ENCODE measurements at places on chromosomes 2 and 18.

DNA sequence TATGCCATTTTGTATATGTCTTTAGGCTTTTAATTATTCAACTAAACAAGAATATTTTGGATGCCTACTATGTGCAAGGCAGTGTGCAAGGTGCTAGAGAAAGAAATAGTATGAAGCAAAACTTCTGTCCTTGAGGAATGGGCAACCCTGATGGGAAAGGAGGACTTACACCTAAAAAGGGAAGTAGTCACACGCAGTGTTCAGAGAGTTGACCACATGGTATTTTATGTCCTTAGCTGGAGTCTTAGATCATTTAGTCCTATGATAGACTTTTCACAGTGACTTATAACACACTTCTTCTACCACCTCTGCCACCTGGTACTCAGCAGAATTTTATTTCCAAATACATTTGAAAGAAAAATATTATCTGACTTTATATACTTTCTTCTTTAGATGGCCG, 291.6 kb downstream of the PLCL1 start:
- DNase-seq = no peak

- no peak for DNase-seq
Observed at GRCh38 chr2:51290725-51291124, 258.8 kb upstream of the NRXN1 start.

DNA sequence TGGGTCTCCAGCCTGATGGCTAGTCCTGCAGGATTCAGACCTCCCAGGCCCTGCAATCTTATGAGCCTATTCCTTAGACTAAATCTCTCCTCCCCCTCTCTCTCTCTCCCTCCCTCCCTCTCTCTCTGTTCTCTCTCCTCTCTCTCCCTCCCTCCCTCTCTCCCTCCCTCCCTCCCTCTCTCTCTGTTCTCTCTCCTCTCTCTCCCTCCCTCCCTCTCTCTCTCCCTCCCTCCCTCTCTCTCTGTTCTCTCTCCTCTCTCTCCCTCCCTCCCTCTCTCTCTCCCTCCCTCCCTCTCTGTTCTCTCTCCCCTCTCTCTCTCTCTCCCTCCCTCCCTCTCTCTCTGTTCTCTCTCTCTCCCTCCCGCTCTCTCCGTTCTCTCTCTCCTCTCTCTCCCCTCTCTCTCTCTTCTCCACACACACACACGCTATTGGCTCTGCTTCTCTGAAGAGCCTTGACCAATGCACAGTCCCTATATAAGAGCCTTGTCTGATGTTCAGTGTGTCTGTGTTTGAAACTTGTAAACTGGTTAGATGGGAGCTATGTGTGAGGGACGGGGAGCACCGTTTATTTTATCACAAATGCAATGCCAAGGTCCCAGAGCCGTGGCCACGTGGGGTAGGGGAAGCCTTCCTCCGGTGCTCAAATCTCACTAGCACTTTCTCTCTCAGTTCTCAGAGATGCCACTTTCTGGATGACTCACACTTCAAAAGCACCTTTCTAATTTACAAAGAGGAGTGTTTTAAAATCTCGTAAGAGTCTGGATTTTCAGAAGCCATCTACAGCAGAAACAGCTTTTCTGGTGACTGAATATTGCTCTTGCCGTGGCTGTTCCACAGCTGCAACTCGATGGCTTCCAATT, 9.4 kb upstream of the PRLH start:
- no peak for DNase-seq

GRCh38 chr2:157287160-157287559, 29.7 kb downstream of the GALNT5 start:
- no peak for DNase-seq

GRCh38 chr2:197828464-197829135, 24.2 kb downstream of the PLCL1 start:
- no peak for DNase-seq

DNA sequence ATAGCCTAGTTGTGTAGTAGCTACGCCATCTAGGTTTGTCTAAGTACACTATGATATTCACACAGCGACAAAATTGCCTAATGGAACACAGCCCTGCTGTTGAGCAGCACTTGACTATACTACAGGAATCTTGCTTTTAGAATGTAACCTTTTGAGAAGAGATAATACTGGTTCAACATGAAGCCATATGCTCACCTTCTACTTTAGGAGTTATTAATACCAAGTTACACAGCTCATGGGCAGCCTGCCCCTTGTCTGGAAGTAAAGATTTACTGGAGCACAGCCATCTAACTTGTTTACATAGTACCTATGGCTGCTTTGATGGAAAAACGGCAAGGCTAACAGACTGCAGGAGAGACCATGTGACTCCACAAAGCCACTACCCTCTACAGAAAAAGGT, 174.8 kb downstream of the DYM start:
- no peak for DNase-seq

- DNase-seq = no peak
Observed at GRCh38 chr2:144225076-144225475, 294.8 kb downstream of the ZEB2 start.

- DNase-seq = no peak
Observed at GRCh38 chr2:10592652-10593051, 97.1 kb downstream of the NOL10 start.

DNA sequence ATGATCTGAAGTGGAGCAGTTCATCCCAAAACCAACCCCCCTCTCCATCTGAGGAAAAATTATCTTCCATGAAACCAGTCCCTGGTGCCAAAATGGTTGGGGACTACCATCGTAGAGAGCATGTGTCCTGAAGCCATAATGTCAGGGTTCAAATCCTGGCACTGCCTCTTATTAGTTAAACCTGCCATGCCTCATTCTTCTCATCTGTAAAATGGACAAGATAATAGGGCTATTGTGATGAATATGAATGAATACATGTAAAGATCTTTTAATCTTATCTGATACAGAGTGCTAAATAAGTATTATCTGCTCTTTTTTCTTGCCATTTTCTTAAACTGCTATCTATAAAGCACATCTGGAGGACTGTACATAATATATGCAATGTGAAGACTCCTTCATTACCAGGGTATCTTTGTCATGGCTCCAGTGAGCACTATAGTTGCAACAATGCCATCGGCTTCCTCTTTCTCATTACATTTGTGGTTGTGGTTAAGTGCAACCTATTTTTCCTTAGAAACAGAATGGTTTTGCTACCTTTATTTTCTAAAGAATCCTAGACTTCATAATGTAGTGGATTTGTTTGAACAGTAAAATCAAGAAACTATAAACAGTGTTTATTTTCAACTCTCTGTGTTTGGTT, 27.0 kb downstream of the MFSD6 start:
- DNase-seq = no peak

GRCh38 chr2:52347292-52347691, 1315.4 kb upstream of the NRXN1 start:
- DNase-seq = no peak

Measured in NCI-H2107 (cell line).